ENCODE measurements at places on chromosomes 6 and 20. TPM values are rescaled to one million over a fixed set of nuclear protein-coding genes. Genes with fewer than 3 reads are reported as not detected.
A peak's percentile ranks its signal among the peaks of the same experiment; 100 is the strongest.

DNA sequence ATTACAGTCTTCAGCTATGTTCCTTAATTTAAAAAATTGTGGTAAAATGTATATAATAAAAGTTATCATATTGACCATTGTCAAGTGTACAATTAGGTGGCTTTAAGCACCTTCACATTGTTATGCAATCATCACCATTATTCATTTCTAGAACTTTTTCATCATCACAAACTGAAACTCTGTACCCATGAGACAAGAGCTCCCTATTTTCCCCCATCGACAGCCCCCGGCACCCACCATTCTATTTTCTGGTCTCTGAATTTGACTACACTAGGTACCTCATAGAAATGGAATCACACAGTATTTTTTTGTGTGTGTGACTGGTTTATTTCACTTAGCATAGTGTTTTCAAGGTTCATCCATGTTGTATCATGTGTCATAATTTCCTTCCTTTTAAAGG is 39.7 kb upstream of the FYN start:
- DNase-seq = no peak
- H3K4me3 ChIP-seq = no peak overlapping the region
- H3K27me3 ChIP-seq = peaks cover 7% of the 10 kb centered on the region
- H3K27ac ChIP-seq = no peak overlapping the region
- peaks cover 18% of the 10 kb centered on the region for H3K4me1 ChIP-seq

Gene DNAH8
- not detected for total RNA-seq

GRCh38 chr6:134161041-134161440 is 108.6 kb upstream of the SLC2A12 start:
- H3K36me3 ChIP-seq = peaks cover 7% of the 10 kb centered on the region
- DNase-seq = no peak
- peak overlapping the region; percentile 77 for H3K27ac ChIP-seq
- H3K4me3 ChIP-seq = peak overlapping the region; percentile 0

Gene RFX6
- 0.11 TPM for total RNA-seq

DNA sequence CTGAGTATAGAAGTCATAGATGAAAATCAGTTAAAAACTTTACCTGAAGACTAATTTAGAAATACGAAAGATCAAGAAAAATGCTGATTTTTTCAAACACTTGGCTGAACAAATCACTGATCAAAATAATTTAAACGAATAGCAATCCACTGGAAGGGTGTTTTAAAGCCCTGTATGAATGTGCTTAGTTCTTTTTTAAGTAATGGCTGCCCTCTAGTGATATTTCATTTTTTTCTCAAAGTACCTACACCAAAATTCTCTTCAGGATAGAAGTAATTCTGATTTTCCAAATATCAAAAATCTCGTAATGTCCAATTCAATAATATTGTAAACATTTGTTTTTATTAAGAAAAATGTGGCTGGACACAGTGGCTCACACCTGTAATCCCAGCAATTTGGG is 32.5 kb downstream of the AKAP7 start:
- 0 out of 2 replicates have a peak, but pooled peaks cover 3% of the 10 kb centered on the region for H3K36me3 ChIP-seq
- H3K27ac ChIP-seq = no peak overlapping the region
- DNase-seq = no peak
- H3K27me3 ChIP-seq = no peaks in the 10 kb centered on the region
- peaks cover 17% of the 10 kb centered on the region for H3K4me1 ChIP-seq
- H3K4me3 ChIP-seq = no peak overlapping the region

- H3K27me3 ChIP-seq = peaks cover 98% of the 10 kb centered on the region
- no peaks in the 10 kb centered on the region for H3K36me3 ChIP-seq
- no peak overlapping the region for H3K27ac ChIP-seq
- DNase-seq = no peak
- peaks cover 28% of the 10 kb centered on the region for H3K4me1 ChIP-seq
Observed at GRCh38 chr6:33217246-33217645, 8.9 kb downstream of the RING1 start.

GRCh38 chr20:9660236-9660868 is 146.0 kb downstream of the LAMP5 start:
- no peaks in the 10 kb centered on the region for H3K27me3 ChIP-seq
- H3K27ac ChIP-seq = no peak overlapping the region
- peak; percentile 64 for DNase-seq
- no peaks in the 10 kb centered on the region for H3K36me3 ChIP-seq
- peaks cover 11% of the 10 kb centered on the region for H3K4me1 ChIP-seq

- H3K4me3 ChIP-seq = no peak overlapping the region
- H3K36me3 ChIP-seq = no peaks in the 10 kb centered on the region
- peaks cover 2% of the 10 kb centered on the region for H3K4me1 ChIP-seq
- no peaks in the 10 kb centered on the region for H3K27me3 ChIP-seq
- DNase-seq = no peak
Observed at GRCh38 chr6:159089909-159090308, 45.1 kb upstream of the TAGAP start.

- H3K36me3 ChIP-seq = no peaks in the 10 kb centered on the region
- H3K4me3 ChIP-seq = no peak overlapping the region
- H3K4me1 ChIP-seq = peaks cover 8% of the 10 kb centered on the region
- no peak overlapping the region for H3K27ac ChIP-seq
- no peak for DNase-seq
- no peaks in the 10 kb centered on the region for H3K27me3 ChIP-seq
Observed at GRCh38 chr20:14820771-14821170, 483.4 kb upstream of the FLRT3 start.

Gene GPR63
- 7.8 TPM for total RNA-seq

All from WTC11 (cell line).